Suppressor macrophage treated with lipopolysaccharide for 1 hour (primary cell): ENCODE measurements at places on chromosomes 12 and 14.
A peak's percentile ranks its signal among the peaks of the same experiment; 100 is the strongest.

- no peak for DNase-seq
Measured at GRCh38 chr14:101719045-101719645, 42.4 kb upstream of the PPP2R5C start.

GRCh38 chr12:111057701-111058425 is 137.5 kb upstream of the MYL2 start:
- no peak for DNase-seq

GRCh38 chr12:75725521-75726111 is 214.2 kb upstream of the KRR1 start:
- no peak for DNase-seq

DNA sequence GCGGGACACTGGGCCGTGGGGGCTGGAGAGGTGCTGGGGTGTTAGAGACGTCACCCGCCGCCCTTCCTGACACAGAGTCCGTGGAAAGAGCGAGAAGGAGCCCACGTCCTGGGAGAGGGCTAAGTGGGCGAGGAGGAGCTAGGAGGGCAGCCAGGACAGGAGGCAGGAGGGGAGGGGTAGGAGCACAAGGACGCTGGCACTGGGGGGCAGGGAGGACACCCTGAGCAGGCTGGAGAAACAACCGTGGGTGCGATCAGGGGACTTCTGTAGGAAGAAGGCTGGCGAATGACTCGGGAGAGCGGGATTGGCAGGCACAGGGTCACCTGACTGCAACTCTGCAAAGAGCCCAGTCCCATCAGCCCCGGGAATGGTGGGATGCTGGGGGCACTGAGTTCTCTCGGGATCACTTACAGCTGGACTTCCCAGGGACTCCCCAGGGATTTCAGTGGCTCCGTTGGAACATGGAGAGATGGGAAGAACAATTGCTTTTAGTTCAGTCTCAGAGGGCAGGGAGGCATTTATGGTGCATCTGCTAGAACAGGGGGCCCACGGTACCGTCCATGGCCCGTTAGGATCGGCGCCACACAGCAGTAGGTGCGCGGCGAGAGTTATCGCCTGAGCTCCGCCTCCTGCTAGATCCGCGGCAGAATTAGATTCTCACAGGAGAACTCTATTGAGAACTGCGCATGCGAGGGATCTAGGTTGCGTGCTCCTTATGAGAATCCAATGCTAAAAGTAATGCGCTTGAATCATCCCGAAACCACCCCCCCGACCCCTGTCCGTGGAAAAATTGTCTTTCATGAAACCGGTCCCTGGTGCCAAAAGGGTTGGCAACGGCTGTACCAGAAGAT is 24.3 kb downstream of the UBR7 start:
- peak; percentile 54 for DNase-seq

GRCh38 chr12:66191547-66192126 is 2.6 kb downstream of the IRAK3 start:
- no peak for DNase-seq

GRCh38 chr12:54060174-54060974 is 6.7 kb downstream of the HOXC4 start:
- no peak for DNase-seq

DNA sequence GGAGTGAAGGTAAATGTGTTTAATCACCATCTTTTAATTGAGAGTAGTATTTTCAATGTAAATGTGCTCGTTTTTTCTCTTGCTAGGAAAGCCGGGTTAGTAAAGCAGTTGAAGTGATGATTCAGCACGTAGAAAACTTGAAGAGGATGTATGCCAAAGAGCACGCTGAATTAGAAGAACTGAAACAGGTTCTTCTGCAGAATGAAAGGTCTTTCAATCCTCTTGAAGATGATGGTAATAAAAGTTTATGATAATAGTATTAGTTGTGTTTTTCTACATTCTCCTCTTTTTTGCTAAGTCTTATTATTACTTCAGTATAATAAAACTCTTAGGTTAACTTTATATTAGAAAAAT is 93.9 kb downstream of the DNAI7 start:
- DNase-seq = peak; percentile 8

GRCh38 chr14:59086241-59086882 is 102.1 kb upstream of the DAAM1 start:
- no peak for DNase-seq

DNA sequence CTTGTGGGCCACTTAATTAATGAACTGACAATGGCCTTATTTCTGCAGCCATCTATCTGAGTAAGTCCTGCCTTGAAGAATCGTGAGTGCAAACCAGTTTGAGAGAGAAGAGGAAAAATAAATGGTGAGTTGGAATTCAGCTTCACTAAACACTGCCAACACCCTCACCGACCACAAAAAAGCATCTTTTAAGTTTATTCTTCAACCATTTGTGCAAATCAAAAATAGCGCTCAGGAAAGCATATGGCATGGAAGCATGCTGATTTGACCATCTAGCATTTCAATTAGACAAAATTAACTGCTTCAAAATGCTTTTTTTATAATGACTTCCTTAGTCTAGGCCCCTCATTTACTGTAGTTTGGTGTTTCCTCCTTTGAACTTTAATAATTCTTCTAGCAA is 294.0 kb downstream of the PPFIA2 start:
- DNase-seq = no peak

DNA sequence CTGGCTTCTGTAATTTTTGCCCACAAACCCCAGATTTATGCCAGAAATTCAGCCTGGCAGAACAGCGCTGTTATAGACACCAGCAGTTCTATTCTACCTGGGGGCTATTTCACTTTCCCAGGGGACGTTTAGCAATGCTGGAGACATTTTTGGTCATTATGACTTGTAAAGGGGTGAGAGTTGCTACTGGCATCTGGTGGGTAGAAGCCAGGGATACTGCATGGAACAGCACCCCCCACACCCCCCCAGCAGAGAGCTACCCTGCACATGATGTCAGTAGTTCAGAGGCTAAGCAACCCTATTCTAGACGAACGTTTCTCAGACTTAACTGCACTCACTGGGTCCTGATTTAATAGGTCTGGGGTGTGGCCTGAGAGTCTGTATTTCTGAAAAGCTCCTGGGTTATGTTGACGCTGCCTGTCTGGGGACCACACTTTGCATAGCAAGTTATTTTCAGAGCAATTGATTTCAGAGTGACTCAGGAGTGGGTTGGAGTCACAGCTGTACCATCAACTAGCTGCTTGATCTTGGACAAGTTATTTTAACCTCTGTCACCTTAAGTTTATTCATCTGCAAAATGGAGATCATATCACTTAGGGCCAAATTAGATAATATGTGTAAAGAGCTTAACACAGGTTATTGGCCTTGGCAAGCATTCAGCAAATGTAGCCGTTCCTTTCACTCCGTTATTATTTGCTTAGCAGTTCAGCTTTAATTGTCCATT is 48.5 kb downstream of the CHST11 start:
- no peak for DNase-seq

- DNase-seq = no peak
Measured at GRCh38 chr12:50224026-50224692, 57.0 kb upstream of the CERS5 start.

DNA sequence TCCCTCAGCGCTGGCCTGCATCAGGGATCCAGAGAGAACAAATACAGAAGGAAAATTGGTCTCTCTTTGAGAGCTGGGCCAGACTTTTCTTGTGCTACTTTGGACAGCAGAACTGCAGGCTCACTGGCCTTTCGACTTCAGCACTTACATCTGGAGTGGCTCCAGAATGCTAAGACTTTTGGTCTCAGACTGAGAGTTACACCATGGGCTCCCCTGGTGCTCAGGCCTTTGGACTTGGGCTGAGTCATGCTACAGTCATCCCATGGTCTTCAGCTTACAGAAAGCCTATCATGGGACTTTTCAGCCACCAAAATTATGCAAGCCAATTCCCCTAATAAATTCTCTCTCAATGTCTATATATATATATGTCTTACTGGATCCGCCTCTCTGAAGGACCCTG is 9.0 kb upstream of the CD163 start:
- DNase-seq = peak; percentile 95

- DNase-seq = no peak
Measured at GRCh38 chr12:2884810-2885209, 5.9 kb upstream of the TULP3 start.

DNA sequence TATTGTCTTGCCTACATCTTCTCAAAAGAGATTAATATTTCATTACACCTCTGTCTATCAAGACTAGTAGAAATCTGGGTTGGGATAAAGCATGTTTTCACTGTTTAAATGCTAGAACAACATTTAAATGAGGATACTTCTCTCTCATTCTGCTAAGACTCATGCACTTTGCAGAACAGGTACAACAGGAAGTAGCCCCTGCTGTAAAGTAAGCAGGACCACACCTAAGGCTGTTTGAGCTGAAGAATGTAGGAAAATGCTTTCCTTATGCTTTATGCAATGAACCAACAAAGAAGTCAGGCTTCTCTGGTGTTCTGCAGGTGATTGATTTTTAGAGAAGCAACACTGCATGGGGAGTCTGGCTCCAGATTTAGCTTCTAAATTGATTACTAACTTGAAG is 89.4 kb downstream of the PAX9 start:
- DNase-seq = no peak

DNA sequence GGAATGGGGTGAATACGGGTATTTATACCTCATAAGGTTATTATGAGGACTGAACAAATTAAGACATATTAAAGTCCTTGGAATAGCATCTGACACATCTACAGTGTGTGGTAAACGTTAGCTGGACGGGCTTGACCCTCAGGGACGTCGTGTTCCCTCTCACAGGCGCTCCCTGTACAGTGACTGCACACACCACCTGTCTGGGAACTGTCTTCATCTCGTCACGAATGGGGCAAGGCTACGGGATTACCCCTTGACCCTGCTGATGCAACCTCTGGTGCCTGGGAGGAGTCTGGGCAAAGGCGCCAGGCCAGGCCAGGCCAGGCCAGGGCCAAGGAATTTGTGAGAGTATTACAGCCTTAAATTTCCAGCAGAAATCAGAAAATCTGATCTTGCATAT is 191.1 kb downstream of the CALM1 start:
- no peak for DNase-seq

DNA sequence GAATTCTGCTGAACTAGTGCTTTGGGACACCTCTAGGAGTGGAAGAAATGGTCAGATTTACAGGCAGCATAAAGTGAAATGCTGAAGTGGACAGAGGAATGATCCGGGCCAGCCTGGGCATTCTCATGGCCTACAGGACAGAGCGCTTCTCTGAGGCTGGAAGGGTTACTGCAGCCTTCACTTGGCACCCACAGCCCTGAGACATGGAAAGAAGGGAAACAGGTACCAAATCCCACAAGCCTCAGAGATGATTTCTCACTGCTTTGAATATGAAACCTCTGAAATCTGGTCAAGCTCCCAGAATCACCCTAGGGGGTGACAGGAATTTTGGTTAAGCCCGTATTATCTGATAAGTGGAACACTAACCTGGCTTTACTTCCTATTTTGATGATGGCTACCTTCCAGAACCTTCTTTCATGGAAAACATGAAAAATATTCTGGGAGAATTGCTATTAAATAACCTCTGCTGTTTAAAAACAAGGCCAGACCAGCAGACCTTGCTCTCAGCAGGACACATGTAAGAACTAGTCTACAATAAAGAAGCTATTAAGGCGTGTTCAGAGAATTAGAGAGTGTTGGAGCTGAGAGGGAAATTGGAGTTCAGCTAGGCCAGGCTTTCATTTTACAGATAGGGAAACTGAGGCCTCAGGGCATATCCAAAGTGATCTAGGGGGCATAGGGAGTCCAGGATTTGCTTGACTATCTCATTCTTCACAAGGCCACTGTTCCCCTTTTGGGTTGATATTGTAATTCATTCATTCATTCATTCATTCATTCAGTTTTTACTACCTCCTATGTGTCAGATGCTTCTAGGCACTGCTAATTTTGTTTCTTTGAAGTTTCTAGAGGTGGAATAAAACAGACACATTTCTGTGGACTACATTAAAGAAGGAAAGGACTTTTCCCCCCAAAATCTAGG is 281.5 kb downstream of the ZFP36L1 start:
- no peak for DNase-seq

DNA sequence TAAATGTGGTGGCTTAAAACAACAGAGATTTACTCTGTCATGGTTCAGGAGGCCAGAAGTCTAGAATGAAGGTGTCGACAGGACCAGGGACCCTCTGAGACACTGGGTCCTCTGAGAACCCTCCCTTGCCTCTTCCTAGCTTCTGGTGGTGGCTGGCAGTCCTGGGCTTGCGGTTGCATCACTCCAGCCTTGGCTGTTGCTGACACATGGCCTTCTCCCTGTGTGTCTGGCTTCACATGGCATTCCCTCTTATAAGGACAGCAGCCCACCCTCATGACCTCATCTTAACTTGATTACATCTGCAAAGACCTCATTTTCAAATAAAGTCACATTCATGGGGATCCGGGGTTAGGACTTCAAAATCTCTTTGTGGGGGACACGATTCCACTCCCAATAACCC is 36.9 kb downstream of the MVK start:
- DNase-seq = no peak

- DNase-seq = no peak
Measured at GRCh38 chr14:96117101-96117897, 78.1 kb downstream of the C14orf132 start.

- DNase-seq = no peak
Measured at GRCh38 chr14:31545328-31545727, 15.9 kb upstream of the NUBPL start.

- no peak for DNase-seq
Measured at GRCh38 chr12:132287391-132288238, 41.8 kb downstream of the GALNT9 start.

DNA sequence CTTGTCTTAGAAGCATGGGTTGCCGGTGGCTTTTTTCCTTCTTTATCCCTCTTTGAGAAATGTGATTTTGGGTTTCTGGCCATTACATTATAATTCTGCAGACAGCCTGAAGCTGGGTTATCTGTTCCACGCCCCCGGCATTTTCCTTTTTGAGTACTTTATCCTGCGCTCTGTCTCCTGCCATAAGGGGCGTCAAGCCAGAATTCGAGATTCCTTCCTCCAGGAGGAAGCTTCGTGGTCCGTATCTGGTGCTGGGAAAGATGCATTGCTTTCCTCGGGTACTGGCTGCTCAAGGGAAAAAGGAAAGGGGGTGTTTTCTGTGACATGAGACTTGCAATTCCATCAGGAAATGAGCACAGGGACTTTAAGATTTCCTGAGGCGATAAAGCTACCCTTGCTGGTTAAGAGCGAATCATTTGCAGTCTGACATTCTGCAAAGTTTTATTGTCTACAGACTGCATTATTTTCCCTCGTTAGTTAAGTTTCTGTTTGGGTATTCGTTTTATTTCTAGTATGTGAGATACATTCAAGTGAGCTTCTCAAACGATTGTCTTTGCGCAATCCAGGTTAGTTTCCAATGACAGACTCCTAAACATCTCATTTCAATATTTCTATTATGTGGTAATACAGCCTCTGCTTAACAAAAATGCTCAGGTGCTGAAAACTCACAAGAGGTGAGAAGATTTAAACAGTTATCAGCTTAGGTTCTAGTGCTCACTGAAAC is 694 bp downstream of the AKAP5 start:
- DNase-seq = peak; percentile 12

DNA sequence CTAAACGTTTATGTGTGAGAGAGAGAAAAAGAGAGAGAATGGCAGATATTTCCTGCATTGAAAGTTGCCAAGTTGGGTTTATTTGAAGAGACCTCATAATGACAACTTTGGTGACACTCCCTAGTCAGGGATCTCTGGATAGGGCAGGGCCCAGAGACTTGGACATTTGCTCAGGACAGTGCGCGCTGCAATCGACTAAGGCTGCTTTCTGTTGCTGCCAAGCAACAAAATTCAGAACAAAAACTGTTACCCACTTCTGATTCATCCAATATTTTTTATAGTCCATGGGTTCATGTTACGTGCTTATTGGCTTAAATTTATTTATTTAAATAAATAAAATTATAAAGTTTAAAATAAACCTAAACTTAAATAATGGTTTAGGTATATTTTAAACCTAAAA is 34.2 kb downstream of the PTGER2 start:
- no peak for DNase-seq

GRCh38 chr14:46581036-46581671 is 70.4 kb downstream of the RPL10L start:
- peak; percentile 74 for DNase-seq

GRCh38 chr12:51997136-51997535 is 9.6 kb upstream of the TAMALIN start:
- DNase-seq = no peak
